ENCODE measurements at places on chromosomes 13 and 19.

GRCh38 chr13:37123337-37123736 lies 17.9 kb upstream of the CSNK1A1L start:
- DNase-seq = no peak

DNA sequence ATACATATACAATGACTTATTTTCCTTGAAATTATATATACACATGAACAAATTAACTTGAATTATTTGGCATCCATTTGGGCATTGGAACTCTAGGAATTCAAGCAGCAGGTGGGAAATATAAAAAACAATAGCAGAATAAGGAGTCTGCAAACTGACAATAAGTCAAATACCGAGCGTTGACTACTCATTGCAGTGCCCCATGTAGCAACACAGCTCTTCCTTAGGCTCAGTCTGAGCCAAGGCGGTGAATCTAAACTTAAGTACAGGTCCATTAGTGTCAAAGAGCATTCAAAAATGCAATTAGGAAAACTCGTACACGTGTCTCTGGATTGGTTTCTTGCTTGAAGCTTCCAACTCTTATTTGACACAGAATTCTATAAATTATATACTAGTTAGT lies 462.5 kb upstream of the KLF12 start:
- no peak for DNase-seq

DNA sequence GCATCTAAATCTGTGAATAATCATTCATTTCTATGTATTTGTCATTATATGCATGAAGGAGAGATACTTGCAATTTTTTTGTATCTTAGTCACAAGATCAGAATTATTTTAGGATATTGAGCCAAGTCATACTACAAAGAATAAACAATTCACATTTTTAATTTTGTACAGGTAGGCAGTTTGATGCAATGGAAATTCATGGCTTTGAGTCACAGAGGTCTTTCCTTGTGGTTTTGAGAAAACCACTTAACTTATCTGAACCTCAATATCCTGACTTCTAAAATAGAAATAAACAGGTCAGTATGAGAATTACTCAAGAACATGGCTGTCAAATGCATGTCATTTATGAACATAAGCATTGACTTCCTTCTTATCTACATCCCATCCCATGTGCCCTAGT lies 221.4 kb upstream of the SLC10A2 start:
- no peak for DNase-seq

GRCh38 chr13:77554069-77554468 lies 18.6 kb downstream of the SCEL start:
- DNase-seq = no peak

DNA sequence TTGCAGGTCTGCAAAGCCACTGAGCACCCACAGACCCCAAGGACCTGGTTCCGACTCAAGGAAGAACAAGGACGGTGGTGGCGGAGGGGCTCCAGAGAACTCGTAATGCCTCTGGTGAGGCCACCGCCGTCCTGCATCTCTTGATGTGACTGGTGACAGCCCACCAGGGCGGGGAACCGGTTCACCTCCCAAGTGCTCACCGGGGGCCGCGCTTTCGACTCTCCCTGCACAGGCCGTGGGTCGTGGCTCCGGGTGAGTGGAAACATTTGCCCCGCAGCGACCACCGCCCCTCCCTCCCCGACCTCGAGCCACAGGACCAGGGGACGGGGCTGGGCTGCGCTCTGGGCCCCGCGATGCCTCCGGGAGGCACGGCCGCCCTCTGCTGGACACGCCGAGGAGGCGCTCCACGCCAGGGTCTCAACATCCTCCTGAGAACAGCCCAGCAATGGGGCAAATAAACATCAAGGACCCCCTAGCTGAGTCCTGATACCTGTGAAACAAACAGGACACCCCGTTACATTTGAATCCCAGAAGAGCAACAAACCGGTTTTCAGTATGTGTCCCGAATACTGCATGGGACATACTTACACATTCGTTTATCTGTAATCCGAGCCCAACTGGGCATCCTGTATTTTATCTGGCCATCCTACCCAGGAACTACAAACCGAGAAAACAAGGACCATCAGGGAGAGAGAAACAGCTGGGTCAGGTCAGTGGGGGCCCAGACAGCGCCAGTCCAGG lies 3.9 kb upstream of the PLPP2 start:
- DNase-seq = no peak

DNA sequence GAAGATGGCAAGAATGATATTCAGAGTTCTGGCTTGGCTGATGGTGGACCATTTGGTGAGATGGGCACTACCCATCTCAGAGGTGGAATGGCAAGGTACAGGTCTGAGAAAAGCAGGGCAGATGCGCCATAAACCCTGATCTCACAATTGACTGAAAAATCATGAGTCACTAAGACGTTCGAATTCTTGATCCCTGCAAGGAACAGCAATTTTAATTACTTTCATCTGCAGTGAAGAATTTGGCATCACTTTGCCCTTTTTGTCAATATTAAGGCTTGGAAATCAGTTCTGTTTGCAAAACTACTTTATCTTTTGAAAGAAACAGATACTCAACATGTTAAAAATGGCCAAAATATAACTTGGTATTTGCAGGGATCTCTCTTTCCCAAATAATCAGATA lies 38.1 kb downstream of the HTR2A start:
- DNase-seq = no peak

Data from AG04449 (cell line).